ENCODE measurements at places on chromosomes 1 and 21.

DNA sequence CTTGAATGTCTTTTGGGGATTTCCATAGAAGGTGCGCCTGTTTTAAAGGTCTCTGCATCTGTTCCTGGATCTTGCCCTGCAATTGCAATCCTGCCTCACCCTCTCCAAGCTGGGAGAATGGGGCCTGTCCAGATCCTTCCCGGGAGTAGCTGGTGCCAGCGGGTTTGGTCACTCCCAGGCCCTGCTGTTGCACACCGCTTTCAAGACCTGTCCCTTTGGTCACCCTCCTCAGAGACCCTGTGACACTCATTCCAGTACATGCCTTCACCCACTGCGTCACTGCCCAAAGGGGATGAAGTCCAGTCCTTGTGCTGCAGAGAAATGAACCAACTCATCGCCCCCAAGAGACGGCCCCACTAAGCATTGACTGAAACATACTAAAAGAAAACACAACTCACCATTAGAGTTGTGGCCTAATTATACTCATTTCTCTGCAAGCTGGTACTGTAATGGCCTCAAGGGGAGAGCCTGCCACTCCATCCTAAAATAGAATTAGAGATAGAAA lies 1.9 kb upstream of the IRF2BP2 start:
- no peak for DNase-seq

DNA sequence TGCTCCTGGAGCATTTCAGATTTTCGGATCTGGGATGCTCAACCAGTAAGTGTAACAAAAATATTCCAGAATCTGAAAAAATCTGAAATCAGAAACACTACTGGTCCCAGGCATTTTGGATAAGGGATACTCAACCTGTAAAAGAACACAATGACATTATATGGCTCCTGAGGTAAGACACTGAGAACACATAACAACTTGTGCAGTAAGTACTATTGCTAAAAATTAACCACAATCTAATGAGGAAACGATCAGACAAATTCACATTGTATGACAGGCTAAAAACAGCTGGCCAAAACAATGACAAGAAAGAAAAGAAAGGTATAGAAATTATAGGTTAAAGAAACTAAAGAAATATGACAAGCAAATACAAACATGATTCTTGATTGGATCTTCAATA lies 54.9 kb downstream of the LTN1 start:
- DNase-seq: no peak

- DNase-seq: peak; percentile 26
These were observed 430 bp downstream of the RBM15 start for GRCh38 chr1:110339407-110340206.

GRCh38 chr1:54716299-54717047 lies 812 bp downstream of the TTC4 start:
- no peak for DNase-seq

GRCh38 chr1:183841950-183842794 lies 37.3 kb downstream of the RGL1 start:
- peak; percentile 25 for DNase-seq

DNA sequence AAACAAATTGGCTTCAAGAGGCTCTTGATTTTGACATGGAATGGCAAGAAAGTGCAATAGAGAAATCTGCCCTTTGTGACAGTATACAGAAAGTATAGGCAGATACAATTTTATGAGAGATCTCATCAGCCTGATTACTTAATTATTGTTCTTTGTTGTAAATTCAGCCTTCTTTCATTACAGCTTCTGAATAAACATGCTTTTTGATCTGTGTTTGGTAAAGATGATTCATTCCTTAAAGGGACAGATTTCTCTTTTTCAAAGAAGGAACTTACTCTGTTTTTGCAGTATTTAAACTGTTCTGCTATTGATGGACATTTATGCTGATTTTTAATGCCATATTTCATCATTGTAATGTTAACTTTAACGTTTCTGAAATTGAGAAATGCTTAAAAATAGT lies 13.7 kb upstream of the MPC2 start:
- DNase-seq: no peak

GRCh38 chr1:1966071-1966740 lies 37.4 kb downstream of the CFAP74 start:
- no peak for DNase-seq

GRCh38 chr1:169383449-169383848 lies 15.5 kb downstream of the BLZF1 start:
- no peak for DNase-seq

GRCh38 chr1:16226490-16227179 lies 10.3 kb downstream of the CPLANE2 start:
- DNase-seq: no peak

GRCh38 chr1:100400404-100400803 lies 48.1 kb downstream of the CDC14A start:
- DNase-seq: peak; percentile 37

GRCh38 chr1:205150651-205151428 lies 29.1 kb upstream of the RBBP5 start:
- no peak for DNase-seq

GRCh38 chr1:174966008-174966572 lies 33.7 kb upstream of the CACYBP start:
- DNase-seq: no peak

- no peak for DNase-seq
These were observed 9.8 kb upstream of the RAB42 start for GRCh38 chr1:28582248-28582615.

Measured in CMK (cell line).